ENCODE measurements at places on chromosomes 1 and 21.

GRCh38 chr1:36948147-36948546, 86.2 kb downstream of the GRIK3 start:
- DNase-seq: no peak

- DNase-seq: no peak
Observed at GRCh38 chr1:108569097-108569728, 9.3 kb downstream of the EEIG2 start.

DNA sequence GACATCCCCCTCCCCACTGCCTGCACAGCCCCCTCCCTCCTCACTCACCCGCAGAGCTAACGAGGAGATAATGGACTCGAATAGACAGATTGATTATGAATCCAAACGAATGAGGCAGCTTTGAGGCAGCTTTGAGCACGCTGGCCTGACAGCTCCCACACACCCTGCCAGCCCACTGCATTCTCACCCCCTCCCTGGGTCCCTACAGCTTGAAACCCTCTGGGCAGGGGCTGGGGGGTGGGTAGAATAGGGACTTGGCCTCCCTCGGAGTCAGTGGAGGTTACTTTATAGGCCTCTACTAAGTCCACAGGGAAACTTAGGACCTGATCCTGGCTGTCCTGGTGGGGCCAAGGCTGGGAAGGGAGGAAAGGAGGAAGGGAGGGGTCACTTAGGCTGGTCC, 1.9 kb downstream of the NTRK1 start:
- no peak for DNase-seq

DNA sequence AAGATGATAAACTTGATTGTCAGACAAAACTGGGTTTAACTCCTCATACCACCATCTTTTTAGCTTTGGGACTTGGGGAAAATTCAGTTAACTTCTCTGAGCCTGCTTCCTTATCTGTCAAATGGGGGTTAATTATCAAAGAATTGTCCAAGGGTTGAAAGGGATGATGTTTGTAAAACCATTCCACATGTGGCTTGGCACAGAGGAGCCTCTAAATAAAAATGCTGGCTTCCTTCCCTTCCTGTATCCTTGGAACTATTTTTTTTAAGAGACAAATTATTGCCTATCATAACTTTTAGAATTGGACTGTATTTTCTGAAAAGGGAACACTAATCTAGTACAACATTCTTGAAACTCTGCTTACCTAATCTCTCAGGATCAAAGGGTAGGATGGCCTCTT, 143.4 kb upstream of the USP24 start:
- peak; percentile 13 for DNase-seq

- DNase-seq: peak; percentile 81
Observed at GRCh38 chr1:172429331-172430127, 9.0 kb downstream of the C1orf105 start.

- no peak for DNase-seq
Observed at GRCh38 chr1:239929317-239929716, 162.4 kb upstream of the FMN2 start.

DNA sequence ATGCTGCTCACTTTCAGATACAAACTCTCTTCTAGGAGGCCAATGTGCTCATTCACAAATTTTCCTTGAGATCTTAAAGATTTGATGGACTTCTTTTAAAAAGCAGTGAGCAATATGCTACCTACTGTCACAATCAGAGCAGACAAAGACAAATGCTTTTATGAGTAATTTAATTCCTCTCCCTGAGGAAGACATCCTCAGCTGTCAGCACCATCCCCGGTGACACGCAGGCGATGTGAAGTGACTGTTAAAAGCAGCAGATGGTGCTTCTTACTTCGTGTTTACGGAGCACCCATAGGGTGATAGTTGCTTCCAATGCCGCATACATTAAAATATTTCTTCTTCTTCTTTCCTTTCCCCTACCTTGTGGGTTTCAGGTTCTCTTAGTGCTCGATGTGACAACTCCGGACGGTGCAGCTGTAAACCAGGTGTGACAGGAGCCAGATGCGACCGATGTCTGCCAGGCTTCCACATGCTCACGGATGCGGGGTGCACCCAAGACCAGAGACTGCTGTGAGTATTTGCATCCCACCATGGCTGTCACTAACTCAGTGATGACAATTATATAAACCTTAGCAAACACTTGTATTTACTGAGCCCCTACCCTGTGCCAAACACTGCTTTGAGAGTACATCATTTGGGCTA, 29.1 kb downstream of the LAMC2 start:
- no peak for DNase-seq

DNA sequence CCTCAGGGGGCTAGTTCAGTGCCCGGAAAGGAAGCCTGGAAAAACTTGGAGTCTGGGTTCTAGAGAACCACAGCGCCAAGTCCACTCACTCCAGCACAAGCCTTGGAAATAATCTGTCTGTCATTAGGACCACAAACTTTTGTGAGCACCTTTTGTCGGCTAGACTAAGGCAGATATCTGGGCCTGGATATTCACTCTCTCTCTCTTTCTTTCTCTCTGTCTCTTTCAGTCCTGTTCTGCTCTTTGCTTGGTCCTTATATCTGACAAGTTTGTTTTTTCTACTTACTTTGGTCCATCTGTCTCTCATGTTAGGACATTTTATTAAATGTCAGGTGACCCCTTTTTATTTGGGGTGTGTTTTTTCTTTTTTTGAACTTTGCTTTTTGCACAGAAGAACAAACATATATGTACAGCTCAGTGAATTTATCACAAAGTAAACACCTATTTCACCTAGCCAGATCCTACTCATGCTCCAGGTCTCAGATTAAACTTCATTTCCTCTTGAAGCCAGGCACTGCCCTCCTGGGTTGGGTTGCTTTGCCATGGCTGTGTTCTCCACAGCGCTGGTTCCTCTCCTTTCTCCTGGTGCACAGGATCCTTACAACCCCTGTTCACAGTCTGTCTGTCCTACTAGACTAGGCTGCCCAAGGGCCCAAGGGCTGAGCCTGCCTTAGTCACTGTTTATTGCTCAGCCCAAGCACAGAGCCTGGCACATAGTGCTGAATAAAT, 40.8 kb downstream of the TCEANC2 start:
- no peak for DNase-seq

- DNase-seq: no peak
Observed at GRCh38 chr1:32454726-32455125, 10.1 kb upstream of the ZBTB8B start.

DNA sequence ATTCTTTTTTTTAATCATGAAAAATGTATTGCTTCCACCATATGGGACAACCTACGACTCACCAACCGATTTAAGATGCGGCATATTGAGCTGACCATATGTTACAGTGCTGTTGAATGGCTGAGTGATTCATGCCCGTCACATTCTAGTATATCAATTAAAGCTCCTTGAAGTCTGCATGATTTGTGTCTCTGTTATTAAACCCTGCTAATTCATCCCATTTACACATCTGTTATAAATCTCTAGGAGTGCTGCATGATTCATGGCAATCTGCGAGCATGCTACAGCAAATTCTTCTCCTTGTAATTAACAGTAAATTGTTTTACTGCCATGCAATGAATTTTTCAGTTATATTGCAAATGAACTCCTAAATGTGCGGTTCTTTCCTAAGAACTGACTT, 239.8 kb downstream of the USH2A start:
- peak; percentile 79 for DNase-seq

- DNase-seq: no peak
Observed at GRCh38 chr1:172917972-172918371, 132.8 kb downstream of the TNFSF18 start.

DNA sequence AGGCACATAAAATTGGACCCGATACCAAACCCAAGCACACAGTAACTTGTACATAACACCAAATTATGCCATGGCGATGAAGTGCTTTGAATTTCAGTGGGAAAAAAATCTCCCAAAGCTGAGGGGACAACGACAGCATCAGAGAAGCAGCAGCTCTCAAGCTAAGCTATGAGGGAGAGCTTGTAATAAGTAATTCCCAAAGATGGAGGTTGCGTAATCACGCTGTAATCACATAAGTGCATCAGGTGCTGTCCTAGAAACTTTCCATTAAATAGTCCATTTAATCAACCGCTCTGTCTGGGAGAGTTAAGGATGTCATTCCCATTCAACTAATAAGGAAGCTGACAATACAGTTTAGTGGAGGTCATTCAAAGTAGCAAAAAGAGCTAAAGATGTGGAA, 37.6 kb upstream of the KRTAP19-8 start:
- DNase-seq: no peak

GRCh38 chr1:47302472-47302871, 11.5 kb downstream of the STIL start:
- DNase-seq: no peak

GRCh38 chr1:32201011-32201855, 838 bp downstream of the CCDC28B start:
- peak; percentile 46 for DNase-seq

DNA sequence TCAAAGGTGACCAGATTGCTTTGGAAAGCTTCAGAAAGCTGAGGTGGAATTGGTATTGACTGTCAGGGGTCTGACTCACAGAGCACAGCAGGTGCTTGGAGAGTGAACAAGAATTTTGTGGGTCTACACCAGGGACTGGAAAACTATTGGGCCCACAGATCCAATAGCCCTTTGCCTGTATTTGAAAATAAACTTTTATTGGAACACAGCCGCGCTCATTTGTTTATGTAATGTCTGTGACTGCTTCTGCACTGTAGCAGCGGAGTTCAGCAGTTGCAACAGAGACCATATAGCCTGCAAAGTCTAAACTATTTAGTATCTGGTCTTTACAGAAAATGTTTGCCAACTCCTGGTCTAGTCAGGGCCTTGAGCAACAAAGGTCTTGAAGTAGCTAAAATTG, 315.6 kb downstream of the NFIA start:
- peak; percentile 23 for DNase-seq

Measured in skin of body (tissue), 3 donors.